ENCODE measurements at places on chromosomes 2 and 18.

DNA sequence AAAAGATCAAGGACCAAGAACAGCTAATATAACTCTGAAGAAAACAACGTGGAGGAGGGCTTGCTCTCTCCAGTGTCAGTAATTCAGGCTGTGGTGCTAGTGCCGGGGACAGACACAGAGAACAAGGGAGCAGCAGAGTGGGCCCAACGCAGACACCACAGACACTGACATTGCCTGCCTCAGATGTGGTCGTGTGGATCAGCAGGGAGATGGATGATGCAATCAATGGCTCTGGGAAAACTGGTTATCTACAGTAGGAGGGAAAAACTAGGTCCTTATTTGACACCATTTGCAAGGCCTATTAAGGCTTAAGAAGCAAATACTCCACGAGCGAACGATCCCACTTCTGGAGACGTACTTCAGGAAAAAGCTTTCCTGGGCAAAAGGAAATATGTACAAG, 36.1 kb downstream of the HDLBP start:
- no peak for DNase-seq

DNA sequence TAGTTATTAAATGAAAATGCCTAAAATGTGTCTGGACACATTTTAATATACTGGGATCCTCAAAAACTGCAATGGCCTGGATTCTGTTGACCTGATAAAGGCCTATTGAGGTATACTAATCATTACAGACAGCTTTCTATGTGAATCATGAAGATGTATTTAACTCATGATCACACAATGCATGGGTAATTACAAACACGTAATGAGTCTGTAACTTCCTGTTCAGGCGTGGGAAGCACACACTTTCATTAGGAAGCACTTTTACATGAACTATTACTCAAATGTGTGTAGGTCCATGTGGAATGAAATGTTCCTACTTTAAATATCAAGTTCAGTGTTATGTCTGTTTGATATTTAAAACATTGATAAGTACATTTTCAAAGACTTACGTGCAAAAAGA, 108.7 kb downstream of the NCKAP5 start:
- no peak for DNase-seq

DNA sequence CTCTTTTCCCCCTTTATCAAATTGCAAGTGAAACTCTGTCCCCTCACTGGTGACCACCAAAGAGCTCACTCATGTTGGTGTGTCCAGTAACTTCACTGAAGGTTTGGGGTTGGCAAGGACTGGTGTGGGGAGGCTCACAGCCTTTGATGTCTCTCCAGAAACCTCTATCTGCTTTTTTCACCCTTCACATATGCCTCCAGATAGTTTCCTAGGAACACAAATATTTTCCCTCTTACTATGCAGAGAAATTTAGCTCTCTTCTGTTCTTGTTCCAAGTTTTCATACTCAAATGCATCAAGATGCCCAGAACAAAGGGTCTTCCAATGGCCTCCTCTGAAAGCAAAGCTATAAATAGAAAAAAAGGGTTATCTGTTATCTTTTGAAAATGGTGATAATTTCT, 20.7 kb downstream of the DTNA start:
- no peak for DNase-seq

DNA sequence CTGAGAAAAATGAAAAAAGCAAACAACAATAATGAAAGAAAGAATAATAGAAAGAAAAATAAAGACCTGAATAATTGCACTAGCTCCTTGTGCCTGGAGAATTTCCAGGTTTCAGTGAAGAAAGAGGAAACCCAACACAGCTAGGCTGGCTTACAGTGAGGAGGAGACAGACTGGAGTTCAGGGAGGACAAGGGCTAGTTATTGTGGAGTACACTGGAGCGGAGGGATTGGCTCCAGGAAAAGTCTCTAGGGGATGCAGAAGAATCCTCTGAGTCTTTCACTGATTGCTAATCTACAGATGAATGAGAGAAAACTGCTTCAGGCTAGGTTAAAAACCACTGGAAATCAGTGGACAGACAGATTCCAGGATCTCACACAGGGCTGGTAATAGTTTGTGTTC, 163.6 kb upstream of the RBMS1 start:
- no peak for DNase-seq

DNA sequence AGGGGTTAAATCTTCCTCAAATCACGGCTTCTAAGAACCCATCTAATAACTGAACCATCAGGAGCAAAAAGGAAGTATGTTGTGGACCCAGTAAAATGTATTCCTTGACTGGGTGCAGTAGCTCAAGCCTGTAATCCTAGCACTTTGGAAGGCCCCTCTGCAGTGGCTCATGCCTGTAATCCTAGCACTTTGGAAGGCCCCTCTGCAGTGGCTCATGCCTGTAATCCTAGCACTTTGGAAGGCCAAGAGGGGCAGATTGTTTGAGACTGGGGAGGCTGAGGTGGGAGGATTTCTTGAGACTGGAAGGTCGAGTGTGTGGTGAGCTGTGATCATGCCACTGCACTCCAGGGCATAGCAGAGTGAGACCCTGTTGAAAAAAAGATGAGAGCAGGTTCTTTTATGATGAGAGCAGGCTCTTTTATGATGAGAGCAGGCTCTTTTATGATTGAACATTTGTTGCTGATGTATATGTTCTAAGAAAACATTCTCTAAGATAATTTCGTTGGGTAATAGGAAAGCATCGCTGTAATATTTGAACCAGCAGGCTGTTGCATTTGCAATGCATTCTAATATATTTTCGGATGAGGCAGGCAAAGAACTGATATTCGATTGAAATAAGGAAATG, 3.5 kb upstream of the PARD6G start:
- DNase-seq: no peak

- no peak for DNase-seq
Observed at GRCh38 chr18:5425721-5426120, 118.1 kb downstream of the EPB41L3 start.

DNA sequence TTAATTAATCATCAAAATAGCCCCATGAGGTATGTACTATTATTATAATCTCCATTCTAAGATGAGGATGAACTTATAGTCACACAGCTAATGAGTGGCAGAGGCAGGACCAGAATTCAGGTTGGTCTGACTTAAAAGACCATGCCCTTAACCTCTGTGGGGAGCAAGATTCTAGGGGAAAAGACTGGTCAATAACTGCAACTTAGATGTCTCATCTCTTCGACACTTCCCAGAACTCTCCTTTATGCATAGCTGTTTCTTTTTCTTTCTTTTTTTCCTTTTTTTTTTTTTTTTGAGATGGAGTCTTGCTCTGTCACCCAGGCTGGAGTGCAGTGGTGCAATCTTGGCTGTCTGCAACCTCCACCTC, 66.3 kb upstream of the RTN4 start:
- no peak for DNase-seq

DNA sequence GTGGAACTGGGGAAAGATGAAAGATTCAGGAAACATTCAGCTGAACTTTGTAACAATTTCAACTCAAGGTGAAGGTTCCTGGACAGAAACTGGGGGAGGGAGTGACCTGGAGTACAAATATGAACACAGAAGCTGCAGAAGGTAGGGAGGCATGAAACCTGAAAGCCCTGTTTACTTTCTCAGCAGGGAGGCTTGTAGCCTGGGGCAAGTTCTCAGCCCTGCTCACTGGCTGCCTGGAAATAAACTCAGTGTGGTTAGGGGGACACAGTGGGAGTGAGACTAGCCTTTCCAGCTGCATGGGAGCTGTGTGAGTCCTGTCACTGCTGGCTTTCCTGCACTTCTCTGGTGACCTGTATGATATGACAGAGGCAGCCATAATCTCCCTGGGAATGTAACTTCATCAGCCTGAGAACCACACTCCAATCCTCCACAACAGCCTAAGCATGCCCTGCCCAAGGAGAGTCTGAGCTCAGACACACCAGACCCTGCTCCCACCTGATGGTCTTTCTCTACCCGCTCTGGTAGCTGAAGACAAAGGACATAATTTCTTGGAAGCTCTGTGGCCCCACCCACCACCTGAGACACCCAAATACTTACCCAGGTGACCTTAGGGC, 77.0 kb downstream of the ZSWIM2 start:
- no peak for DNase-seq

DNA sequence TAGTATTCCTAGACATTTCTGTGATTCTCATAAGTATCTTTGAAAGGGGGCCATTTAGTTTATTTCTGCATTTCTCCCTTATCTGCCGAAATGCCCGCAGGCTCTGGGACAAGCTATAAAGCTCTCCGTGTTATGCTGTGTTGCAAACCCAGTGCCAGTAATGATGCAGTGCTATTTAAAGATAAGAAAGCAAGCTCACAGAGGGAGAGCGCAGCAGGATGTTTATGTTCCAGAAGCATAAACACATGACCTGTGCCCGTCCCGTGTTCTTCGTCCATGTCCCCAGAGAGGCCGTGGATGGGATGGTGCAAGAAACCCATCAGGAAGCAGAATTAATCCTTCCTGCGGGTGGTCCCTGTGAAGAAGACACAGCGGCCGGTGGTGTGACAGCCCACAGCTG, 99.4 kb downstream of the NEDD4L start:
- peak; percentile 71 for DNase-seq

GRCh38 chr2:84833481-84834150, 47.3 kb downstream of the TRABD2A start:
- DNase-seq: no peak

- peak; percentile 21 for DNase-seq
Observed at GRCh38 chr2:134499307-134499926, 219.4 kb downstream of the TMEM163 start.

DNA sequence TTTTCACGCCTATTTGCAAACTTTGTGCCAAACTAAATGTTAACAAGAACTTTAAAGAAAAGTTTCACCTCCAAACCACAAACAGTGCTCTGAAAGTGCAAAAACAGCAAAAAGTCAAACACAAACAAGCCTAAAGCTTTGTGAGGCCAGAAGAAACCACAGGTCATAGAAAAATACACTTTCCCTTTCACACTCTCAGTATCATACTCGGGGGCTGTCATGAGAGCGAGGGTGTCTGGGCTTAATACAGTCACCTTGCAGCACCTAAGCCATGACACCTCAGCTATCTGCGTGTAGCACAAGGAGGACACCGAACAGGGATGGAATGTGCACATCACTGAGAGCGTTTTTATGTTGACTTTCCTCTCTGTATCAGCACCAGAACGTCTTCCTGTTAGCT, 26.6 kb upstream of the SEH1L start:
- no peak for DNase-seq

Measured in SK-N-SH (cell line).